K562 (cell line): ENCODE measurements at places on chromosomes 11 and 22.

DNA sequence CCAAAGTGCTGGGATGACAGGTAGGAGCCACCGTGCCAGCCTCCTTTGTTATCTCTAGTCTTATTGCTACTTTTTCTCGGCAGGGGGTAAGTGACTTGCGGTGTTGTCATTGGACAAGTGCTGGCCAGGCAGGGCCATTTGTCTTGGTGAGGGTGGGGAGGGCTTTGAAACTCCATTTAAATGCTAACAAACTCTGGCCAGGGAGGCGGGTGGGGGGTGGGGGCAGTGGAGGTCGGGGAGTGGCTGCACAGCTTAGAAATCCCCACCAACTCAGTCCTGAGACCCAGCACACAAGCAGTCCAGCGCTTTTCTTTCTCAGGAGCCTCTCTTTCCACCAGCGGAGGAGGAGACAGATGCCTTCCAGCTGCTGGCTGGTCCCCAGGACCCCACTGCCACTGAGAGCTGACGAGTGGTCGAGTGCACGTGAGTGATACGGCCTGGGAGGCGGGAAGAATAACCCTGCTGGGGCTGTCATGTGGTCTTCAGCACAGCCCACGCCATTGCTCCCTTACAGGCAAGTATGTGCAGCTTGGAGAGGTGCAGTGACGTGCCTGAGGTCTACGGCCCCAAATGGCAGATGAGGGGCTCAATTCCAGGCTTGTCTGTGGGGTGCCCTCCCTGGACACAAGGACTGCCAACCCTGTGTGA, 24.2 kb upstream of the OSBPL5 start:
- peak; percentile 60 for DNase-seq

GRCh38 chr22:44132724-44133123, 48.0 kb upstream of the PARVG start:
- no peak for DNase-seq

DNA sequence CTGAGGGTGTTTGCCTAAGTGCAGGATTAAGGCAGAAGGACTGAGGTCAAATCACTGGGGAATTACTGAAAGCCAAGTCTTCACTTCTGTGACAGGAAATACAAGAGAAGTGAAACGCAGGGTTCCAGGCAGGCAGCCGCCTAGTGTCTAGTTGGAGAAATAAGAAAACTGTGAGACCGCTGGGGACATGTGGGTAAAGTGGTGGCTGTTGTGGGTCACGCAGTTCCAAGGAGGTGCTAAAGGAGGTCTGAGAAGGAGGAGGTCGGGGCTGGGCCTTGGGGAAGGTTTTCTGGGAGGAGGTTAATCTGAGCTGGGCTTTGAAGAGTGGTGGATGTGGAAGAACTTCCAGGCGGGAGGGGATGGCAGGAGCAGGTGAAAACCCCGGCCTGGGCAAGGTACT, 11.2 kb downstream of the MCM5 start:
- DNase-seq = no peak

GRCh38 chr11:95295382-95296149, 64.6 kb upstream of the SESN3 start:
- DNase-seq = no peak

GRCh38 chr11:93545566-93545965, 2.4 kb upstream of the SMCO4 start:
- no peak for DNase-seq

- DNase-seq = no peak
These were observed 626.4 kb downstream of the BRD1 start for GRCh38 chr22:49201046-49201970.

GRCh38 chr11:2290351-2290841, 11.3 kb downstream of the C11orf21 start:
- DNase-seq = no peak

DNA sequence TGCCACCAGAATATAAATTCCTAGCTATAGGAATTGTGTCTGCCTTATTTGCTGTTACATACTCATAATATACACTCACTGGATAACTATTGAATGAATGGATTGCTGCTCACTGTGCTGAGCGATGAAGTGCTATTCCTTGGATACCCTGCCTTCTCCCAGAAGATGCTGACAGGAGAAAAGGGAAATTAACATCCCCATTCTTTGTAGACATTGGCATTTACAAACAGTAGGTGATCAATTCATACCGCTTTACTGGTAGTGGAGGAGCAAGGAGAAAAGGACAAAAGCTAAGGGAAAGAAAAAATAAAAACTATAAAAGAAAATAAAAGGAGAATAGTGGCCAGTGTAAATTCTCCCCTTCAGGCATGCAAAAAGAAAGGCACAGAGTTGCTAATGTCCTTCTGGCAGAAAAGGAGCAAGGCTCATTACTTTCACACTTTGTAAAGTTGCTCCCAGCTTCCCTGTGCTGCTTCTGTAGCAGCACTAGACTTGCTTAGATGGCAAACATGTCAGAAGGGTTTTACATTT, 183.0 kb downstream of the LUZP2 start:
- DNase-seq = no peak

- no peak for DNase-seq
These were observed 113.1 kb upstream of the ARHGAP42 start for GRCh38 chr11:100573911-100574513.

DNA sequence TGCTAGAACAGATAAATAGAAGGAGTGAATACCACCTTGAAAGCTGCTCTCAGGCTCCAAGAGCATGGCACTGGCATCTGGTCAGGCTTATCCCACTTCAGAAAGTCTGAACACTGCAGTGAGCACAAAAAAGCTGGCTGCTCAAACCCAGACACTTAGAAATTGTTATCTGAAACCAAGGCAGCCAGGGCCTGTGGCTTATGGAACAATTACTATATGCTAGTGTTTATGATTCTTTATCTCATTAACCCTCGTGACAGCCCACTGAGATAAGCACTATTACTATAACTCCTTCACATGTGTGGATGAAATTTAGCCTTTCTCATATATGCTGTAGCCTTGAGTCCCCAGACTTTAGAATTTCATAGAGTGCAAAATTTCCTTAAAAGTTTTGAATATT, 400.2 kb downstream of the RAB38 start:
- DNase-seq = no peak

GRCh38 chr11:70528046-70528793, 129.9 kb downstream of the CTTN start:
- DNase-seq = no peak

GRCh38 chr11:88114486-88115045, 60.7 kb downstream of the RAB38 start:
- no peak for DNase-seq

DNA sequence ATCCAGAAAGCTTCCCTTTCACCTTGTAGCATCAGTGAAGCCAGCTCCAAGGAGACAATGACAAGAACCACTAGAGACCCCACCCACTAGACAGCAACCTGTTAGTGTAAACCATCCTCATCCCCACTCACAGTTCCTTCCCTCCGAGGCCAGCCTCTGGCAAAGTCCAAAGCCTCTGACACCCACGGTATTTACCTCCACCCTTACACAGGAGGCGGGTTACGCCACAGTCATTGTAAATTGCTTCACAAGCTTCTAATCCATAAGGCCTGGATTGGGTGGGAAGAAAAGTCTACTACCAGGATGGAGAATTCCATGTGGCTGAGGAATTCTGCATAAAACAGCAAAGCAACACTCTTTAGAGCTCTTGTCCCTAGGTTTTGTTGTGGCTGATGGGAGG, 287.4 kb downstream of the BUD13 start:
- no peak for DNase-seq

DNA sequence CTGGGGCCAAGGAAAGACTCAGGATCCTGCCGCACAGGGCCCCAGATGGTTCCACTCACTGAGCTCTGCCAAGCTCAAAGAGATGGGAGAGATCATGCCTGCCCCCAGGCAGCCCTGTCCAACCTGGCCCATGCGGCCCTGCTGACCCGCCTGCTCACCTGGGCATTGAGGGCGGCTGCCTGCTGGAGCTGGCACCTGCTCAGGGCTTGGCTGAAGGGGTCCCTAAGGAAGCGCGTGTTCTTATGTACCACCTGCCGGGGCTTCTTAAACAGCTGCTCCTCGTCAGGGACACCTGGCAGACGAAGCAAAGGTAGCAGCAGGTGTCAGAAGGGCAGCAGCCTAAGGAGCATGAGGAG, 5.5 kb downstream of the ESS2 start:
- no peak for DNase-seq

- DNase-seq = no peak
These were observed 848.7 kb downstream of the OPCML start for GRCh38 chr11:132683602-132684001.

DNA sequence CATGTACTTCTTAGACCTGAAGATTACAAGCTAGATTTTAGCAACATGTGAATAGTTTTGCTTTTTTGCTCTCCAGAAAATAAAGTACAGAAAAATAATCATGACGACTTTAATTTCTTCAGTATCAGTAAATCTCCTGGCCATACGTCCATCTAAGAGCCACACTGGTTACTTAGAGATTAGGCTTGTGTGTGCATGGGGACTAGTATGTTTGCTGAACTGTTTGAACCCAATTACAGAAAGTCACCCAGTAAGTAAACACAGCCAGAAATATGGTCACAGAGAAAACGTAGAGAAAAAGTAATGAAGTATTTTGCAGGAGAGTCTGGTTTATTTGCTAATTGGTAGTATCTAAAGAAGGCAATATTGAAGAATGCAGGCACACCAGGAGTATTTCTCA, 1053.6 kb upstream of the CCDC90B start:
- DNase-seq = no peak

DNA sequence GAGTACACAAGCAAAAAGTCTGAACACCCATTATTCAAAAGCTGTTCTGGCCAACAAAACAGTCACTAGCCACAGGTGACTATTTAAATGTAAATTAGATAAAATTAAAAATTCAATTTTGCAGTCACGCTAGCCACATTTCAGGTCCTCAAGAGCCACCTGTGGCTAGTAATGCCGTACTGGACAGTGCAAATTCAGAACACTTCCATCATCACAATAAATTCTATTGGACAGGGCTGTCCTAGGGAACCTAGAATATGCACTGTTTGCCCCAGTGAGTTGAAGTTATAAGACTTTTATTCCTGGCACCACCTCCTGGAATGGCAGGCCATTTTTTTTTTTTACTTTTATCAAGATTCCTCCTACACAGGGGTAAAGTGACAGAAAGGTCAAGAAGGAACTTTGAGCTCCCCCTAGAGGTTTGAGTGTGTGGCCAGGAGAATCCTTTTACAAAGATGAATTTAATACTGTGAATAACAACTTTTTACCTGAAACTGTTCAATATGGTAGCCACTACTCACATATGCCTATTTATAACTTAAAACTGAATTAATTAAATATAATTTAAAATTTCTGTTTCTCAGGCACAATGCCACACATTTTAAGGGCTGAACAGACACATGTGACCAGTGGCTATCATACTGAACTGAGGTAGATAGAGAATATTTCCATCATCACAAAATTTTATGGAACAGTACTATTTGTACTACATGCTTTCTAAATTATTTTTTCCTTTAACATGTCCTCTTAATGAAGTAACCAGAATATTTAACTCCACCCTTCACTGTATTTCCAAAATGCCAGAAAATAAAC, 6.5 kb downstream of the MSANTD2 start:
- DNase-seq = peak; percentile 64

GRCh38 chr11:11366793-11367192, 13.7 kb upstream of the CSNK2A3 start:
- no peak for DNase-seq

DNA sequence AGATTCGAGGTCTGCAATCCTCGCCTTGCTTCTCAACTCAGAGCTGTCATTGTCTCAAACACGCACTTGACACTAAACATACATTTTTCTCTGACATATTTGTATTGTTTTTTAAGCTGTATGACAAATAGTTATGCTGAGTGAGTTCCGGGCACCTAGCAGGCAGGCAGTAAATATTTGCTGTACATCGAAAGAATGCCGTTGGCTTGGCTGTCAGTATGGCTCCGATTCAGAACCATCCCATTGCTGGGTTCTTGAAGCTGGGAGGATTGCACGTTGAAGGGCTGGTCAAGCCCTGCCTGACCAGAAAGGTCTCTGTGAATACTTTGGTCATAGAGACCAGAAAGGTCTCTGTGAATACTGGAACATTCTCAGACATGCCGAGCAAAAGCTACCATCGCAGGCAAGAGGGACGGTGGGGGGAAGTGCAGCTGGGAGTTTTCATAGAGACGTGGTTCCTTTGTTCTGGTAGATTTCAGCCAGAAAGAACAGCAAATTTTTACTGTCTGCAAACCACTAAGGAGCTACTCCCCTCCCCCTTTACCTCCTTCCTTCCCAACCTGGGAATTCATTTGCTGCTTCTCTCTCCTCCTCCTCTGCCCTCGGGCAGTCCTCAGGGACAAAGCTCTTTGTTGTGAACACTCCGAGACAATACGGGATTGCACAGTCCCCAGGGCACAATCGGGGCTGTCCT, 202.2 kb upstream of the SORL1-AS1 start:
- DNase-seq = no peak

DNA sequence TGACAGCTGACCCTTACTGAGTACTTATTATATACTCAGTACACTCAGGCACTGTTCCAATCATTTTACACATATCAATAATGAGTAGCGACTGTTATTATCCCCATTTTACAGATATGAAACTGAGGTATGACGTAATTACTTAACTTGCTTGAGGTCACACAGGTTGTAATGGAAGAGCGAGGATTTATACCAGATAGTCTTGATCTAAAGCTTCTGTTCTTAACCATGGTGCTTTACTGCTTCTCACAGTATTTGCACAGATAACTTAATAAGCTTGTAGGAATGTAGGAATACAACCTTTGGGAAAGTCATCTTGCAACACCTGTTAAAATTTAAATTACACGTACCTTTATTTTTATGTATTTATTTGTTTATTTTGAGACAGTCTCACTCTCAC, 31.7 kb upstream of the TMEM135 start:
- DNase-seq = no peak

DNA sequence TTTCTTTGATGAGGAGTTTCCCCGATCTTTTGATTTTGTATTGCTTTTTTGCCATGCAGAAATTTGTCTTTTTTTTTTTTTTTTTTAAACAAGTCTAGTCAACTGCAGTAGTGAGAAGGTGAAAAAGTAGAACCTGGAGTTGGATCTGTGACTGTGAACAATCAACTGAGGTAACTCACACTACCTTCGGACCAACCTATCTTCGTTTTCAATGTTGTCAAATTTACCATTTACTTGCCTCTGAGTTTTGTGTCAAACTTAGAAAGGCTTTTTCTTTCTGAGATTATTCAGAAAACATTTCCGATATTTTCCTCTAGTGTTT, 20.5 kb downstream of the KLHL22 start:
- DNase-seq = no peak

DNA sequence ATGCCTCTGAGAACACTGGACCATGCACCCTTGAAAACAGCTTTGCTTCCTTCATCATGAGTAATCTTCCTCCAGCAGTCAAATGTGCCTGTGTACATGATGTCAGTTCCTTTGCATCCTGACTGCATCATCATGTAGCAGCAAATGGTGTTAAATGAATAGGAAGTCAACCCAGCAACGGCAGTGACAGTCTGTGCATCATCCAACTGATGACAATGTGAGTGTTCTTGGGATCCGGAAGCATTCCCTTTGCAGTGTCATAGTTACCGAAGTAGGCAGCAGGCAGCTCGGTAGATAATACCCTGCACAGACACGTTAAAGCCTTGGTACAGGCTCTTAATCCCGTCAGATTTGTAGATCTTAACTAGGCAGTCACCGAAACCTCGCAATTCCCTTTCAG, 2.5 kb downstream of the WBP2NL start:
- DNase-seq = no peak

GRCh38 chr11:68506908-68507307, 46.4 kb downstream of the PPP6R3 start:
- DNase-seq = no peak

- DNase-seq = no peak
These were observed 20.5 kb downstream of the GAL start for GRCh38 chr11:68704887-68705286.
